Effector memory CD4-positive, alpha-beta T cell (primary cell): ENCODE measurements at places on chromosomes 13 and 19.

- no peaks in the 10 kb centered on the region for H3K4me1 ChIP-seq
- no peak for DNase-seq
- H3K36me3 ChIP-seq: no peaks in the 10 kb centered on the region
- H3K4me3 ChIP-seq: no peak overlapping the region
These were observed 77.2 kb upstream of the OBI1 start for GRCh38 chr13:78736142-78736541.

- H3K27me3 ChIP-seq: no peaks in the 10 kb centered on the region
- DNase-seq: no peak
- H3K36me3 ChIP-seq: no peaks in the 10 kb centered on the region
- no peaks in the 10 kb centered on the region for H3K4me1 ChIP-seq
- H3K27ac ChIP-seq: no peak overlapping the region
These were observed 60.1 kb downstream of the UFM1 start for GRCh38 chr13:38409771-38410170.

DNA sequence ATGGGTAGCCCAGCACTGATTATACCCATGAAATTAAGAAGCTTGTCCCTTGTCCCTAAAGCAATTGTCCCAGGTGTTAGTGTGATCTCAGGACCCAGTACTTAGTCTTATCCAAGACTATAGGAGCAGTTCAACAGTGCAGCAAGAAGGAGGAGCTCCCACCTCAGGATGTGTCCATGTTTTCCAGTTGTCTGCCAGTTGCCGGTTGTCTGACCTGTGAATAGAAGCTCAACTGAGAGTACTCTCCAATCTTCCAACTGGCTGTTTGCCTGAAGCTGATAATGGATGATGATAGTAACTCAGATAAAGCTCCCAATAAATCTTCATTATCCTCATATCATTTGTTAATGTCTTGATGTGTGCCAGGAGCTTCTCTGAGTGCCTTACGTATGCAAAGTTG is 107.2 kb upstream of the HTR2A start:
- H3K27me3 ChIP-seq: no peaks in the 10 kb centered on the region
- no peak overlapping the region for H3K27ac ChIP-seq
- no peaks in the 10 kb centered on the region for H3K4me1 ChIP-seq

DNA sequence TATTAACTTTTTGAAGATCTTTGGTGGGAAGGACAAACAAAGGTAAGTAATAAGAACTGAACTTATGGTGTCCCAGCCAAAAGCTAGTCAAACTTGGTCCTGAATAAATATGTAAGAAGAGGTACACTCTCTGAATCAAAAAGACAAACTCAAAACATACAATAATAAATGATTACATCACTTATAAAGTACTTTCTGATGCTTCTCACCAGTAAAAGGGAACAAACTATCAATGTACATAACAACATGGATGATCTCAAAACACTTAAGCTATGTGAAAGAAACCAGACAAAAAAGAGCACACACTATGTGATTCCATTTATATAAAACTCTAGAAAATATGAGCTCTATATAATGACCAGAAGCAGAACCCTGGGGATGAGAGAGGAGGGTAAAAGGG is 138.3 kb downstream of the VWA8 start:
- no peak overlapping the region for H3K27ac ChIP-seq
- no peaks in the 10 kb centered on the region for H3K4me1 ChIP-seq
- H3K36me3 ChIP-seq: peaks cover 10% of the 10 kb centered on the region

DNA sequence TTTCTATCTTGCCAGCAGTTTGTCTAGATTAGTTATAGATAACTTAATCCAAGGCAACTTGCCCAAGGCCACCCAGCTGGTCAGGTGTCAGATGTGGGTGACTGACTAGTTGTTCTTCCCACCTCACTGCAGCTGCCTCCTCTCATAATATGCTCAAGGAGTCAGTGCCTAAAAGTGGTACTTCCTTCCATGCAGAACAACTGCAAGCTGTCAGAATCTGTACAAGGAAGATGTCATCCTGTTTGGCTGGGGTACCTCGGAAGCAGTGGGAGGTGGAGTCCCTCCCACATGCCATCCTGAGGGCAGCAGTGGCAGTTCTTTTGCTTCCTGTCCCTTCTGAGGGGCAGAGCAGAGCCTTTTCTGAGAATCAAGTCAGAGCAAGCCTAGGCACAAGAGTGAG is 193.2 kb upstream of the RFC3 start:
- H3K27me3 ChIP-seq: no peaks in the 10 kb centered on the region
- no peaks in the 10 kb centered on the region for H3K4me1 ChIP-seq
- H3K36me3 ChIP-seq: no peaks in the 10 kb centered on the region
- no peak overlapping the region for H3K27ac ChIP-seq
- no peak for DNase-seq

DNA sequence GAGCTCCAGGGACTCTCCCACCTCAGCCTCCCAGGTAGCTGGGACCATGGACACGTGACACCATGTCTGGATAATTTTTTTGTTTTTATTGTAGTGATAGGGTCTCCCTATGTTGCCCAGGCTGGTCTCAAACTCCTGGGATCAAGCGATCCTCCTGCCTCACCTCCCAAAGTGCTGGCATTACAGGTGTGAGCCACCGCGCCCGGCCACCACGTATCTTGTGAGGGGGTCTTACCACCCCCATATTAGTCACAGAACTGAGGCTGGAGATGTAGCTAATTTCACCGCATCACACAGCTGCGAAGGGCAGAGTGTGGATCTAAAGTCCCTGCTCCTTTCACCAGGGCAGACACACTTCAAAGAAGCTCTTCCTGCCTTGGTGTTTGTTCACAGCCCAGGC is 211.8 kb upstream of the SOX1 start:
- H3K4me3 ChIP-seq: no peak overlapping the region
- H3K36me3 ChIP-seq: no peaks in the 10 kb centered on the region
- H3K4me1 ChIP-seq: no peaks in the 10 kb centered on the region
- no peak overlapping the region for H3K27ac ChIP-seq
- H3K27me3 ChIP-seq: no peaks in the 10 kb centered on the region

DNA sequence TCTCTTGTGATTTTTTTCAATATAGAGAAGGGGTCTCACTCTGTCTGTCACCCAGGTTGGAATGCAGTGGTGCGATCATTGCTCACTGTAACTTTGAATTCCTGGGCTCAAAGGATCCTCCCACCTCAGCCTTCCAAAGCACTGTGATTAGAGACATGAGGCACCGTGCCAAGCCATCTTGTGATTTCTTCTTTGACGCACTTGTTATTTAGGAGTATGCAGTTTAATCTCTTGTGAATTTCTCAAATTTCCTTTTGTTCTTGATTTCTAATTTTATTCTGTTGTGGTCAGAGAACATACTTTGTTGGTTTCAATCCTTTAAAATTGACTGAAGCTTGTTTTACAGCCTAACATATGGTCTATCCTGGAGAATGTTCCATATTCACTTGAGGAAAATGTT is 14.5 kb downstream of the IPO5 start:
- no peaks in the 10 kb centered on the region for H3K4me1 ChIP-seq
- H3K36me3 ChIP-seq: no peaks in the 10 kb centered on the region
- no peak overlapping the region for H3K27ac ChIP-seq
- H3K4me3 ChIP-seq: no peak overlapping the region

GRCh38 chr13:37627428-37627827 is 28.9 kb upstream of the POSTN start:
- no peaks in the 10 kb centered on the region for H3K36me3 ChIP-seq
- no peaks in the 10 kb centered on the region for H3K27me3 ChIP-seq
- no peak overlapping the region for H3K4me3 ChIP-seq
- no peak for DNase-seq

DNA sequence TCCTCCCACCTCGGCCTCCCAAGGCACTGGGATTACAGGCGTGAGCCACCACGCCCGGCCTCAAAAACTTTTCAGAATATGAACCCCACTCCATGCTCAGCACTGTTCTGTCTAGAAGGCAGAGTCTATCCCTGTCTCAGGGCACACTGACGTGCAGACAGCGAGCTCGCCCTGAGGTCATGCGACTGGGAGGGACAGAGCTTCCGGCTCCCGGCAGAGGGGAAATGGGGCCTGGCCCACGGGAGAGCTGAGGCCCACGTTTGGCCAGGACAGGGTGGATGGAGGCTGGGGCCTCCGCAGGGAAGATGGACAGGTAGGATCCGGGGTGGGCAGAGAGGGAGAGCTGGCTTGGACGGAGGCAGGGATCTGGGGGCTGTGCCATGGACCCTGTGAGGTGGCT is 2.8 kb upstream of the AZU1 start:
- peaks cover 11% of the 10 kb centered on the region for H3K4me1 ChIP-seq
- no peak overlapping the region for H3K27ac ChIP-seq
- H3K36me3 ChIP-seq: no peaks in the 10 kb centered on the region
- peaks cover 15% of the 10 kb centered on the region for H3K27me3 ChIP-seq

GRCh38 chr13:31330236-31330635 is 130.5 kb downstream of the B3GLCT start:
- DNase-seq: no peak
- no peak overlapping the region for H3K27ac ChIP-seq
- H3K4me1 ChIP-seq: no peaks in the 10 kb centered on the region
- no peak overlapping the region for H3K4me3 ChIP-seq
- H3K27me3 ChIP-seq: no peaks in the 10 kb centered on the region

DNA sequence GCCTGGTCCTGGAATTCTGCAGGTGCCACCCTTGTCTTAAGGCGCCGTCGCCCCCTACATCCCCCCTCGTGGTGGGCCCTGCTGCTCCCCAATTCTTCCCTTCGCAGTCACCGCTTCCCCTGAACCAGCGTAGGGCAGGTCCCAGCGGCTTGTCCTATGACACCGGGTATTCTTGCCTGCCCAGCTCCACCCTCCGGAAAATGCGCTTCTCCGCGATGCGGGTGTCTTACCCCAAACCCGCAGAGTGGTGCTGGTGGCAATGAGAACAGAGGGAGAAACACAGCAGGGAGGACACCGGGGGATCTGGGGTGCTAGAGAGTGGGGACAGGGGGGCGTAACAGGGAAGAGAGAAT is 9.0 kb downstream of the ZNF808 start:
- peak; percentile 37 for DNase-seq
- H3K4me3 ChIP-seq: peak overlapping the region; percentile 79
- peak overlapping the region; percentile 78 for H3K27ac ChIP-seq
- H3K27me3 ChIP-seq: no peaks in the 10 kb centered on the region
- peaks cover 4% of the 10 kb centered on the region for H3K4me1 ChIP-seq
- peaks cover 9% of the 10 kb centered on the region for H3K36me3 ChIP-seq

- H3K4me3 ChIP-seq: peak overlapping the region; percentile 45
- peak overlapping the region; percentile 70 for H3K27ac ChIP-seq
- H3K27me3 ChIP-seq: no peaks in the 10 kb centered on the region
- peaks cover 36% of the 10 kb centered on the region for H3K4me1 ChIP-seq
- H3K36me3 ChIP-seq: peaks cover 17% of the 10 kb centered on the region
These were observed 431.7 kb downstream of the KLF12 start for GRCh38 chr13:73702419-73703071.

- H3K27me3 ChIP-seq: no peaks in the 10 kb centered on the region
- no peak overlapping the region for H3K27ac ChIP-seq
- no peaks in the 10 kb centered on the region for H3K36me3 ChIP-seq
- H3K4me1 ChIP-seq: no peaks in the 10 kb centered on the region
These were observed 137.8 kb upstream of the SOX1 start for GRCh38 chr13:111929036-111929616.

- H3K36me3 ChIP-seq: peaks cover 20% of the 10 kb centered on the region
- no peak overlapping the region for H3K27ac ChIP-seq
- H3K4me1 ChIP-seq: no peaks in the 10 kb centered on the region
- DNase-seq: no peak
- no peak overlapping the region for H3K4me3 ChIP-seq
These were observed 3.8 kb downstream of the WBP4 start for GRCh38 chr13:41065078-41065477.

DNA sequence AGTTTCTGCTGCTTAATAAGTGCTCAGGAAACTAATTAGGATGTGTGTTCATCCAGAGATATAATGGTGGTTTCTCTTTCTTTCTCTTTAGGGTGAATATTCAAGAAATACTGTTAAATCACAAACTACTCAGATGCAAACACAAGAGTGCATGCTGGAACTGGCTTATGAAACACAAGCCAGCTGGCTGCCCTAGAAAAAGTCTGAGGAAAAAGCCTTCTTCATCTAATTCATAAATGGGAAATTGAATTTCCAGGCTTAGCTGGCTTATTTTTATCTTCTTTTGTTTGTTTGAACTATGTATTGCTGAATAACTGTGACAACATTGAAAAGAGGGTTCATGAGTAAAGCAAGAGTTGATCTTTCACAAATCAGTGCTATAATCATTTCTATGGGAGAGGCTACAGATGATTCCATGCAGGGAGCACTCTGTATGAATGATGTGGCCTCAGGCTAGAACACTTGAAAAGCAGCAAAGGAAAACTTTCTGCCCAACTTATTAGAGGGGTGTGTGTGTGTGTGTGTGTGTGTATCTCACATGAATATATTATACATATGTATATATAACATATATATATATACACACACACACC is 69.8 kb upstream of the SCEL start:
- H3K27ac ChIP-seq: no peak overlapping the region
- no peak for DNase-seq
- H3K36me3 ChIP-seq: no peaks in the 10 kb centered on the region
- no peaks in the 10 kb centered on the region for H3K27me3 ChIP-seq
- no peak overlapping the region for H3K4me3 ChIP-seq

- DNase-seq: no peak
- H3K36me3 ChIP-seq: no peaks in the 10 kb centered on the region
- H3K27ac ChIP-seq: no peak overlapping the region
- H3K4me3 ChIP-seq: no peak overlapping the region
- no peaks in the 10 kb centered on the region for H3K4me1 ChIP-seq
These were observed 1060.5 kb downstream of the DIAPH3 start for GRCh38 chr13:59103004-59103768.

DNA sequence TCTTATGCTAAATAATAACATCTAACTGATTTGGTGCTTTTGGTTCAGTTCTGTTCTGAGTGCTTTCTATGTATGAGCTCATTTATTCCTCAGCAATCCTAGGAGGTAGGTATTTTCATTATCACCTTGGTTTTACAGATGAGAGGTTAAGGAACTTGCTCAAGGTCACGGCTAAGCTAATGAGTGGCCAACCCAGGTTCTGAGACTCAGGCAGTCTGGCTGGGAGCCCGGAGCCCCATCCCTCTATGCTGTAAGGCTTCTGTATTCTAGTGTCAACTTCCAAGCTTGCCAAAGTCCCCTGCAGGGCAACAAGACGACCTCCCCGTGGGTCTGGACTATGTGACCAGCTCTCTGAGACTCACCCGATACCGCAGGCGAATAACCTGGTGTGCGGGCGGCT is 60.5 kb downstream of the PARP4 start:
- H3K36me3 ChIP-seq: peaks cover 70% of the 10 kb centered on the region
- no peaks in the 10 kb centered on the region for H3K27me3 ChIP-seq
- no peak for DNase-seq
- no peak overlapping the region for H3K27ac ChIP-seq
- no peak overlapping the region for H3K4me3 ChIP-seq
- no peaks in the 10 kb centered on the region for H3K4me1 ChIP-seq

GRCh38 chr19:10826231-10826630 is 9.8 kb downstream of the TMED1 start:
- peaks cover 69% of the 10 kb centered on the region for H3K36me3 ChIP-seq
- H3K4me3 ChIP-seq: no peak overlapping the region
- DNase-seq: no peak
- H3K4me1 ChIP-seq: no peaks in the 10 kb centered on the region
- no peaks in the 10 kb centered on the region for H3K27me3 ChIP-seq

GRCh38 chr19:7817801-7818200 is 12.2 kb upstream of the EVI5L start:
- no peaks in the 10 kb centered on the region for H3K27me3 ChIP-seq
- H3K36me3 ChIP-seq: no peaks in the 10 kb centered on the region
- peaks cover 13% of the 10 kb centered on the region for H3K4me1 ChIP-seq
- DNase-seq: no peak
- H3K27ac ChIP-seq: no peak overlapping the region
